Activated T-cell treated with anti-CD3 and anti-CD28 coated beads, Interleukin-2, amount 50 U/mL, for 1 hour (primary cell): ENCODE measurements at places on chromosomes 13 and 19.
A peak's percentile ranks its signal among the peaks of the same experiment; 100 is the strongest.

DNA sequence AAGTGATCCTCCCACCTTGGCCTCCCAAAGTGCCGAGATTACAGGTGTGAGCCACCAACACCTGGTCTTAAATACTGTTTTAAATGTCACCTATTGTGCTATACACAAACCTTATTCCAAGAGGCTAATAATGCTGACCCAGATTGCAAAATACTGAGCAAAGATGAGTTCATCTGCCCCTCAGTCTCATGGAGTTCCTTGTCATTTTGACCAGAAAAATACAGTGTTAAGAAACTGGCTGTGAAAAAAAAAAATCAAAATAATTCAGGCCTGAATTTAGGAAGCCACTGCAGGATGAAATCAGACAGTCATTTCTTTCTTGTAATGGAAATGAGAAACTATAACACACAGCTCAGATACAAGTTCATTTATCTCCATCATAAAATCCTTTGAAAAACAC lies 59.9 kb downstream of the TBC1D4 start:
- DNase-seq: no peak

- DNase-seq: no peak
These were observed 8.0 kb downstream of the FGF22 start for GRCh38 chr19:647566-648284.

GRCh38 chr19:31598730-31599238 lies 249.5 kb upstream of the TSHZ3 start:
- no peak for DNase-seq

DNA sequence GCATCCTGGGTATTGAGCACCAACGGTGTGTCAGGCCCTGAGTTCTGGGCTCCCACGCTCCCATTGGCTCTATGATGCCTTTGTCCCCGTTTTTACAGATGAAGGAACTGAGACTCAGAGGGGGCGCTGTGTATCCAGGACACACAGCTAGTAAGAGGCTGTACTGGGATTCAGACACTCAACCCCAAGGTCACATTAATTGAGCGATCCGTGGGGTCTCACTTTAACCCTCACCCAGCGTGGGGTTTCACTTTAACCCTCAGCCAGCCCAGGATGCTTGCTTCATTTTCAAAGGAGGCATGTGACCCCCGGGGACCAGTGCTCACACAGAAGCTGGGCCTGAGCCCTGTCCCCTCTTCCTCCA lies 42.6 kb downstream of the CYP4F22 start:
- DNase-seq: no peak

GRCh38 chr19:7883105-7883504 lies 5.2 kb upstream of the LRRC8E start:
- DNase-seq: no peak

GRCh38 chr13:100184095-100184494 lies 95.2 kb downstream of the PCCA start:
- DNase-seq: no peak

GRCh38 chr19:15320116-15320515 lies 12.2 kb downstream of the BRD4 start:
- DNase-seq: no peak

DNA sequence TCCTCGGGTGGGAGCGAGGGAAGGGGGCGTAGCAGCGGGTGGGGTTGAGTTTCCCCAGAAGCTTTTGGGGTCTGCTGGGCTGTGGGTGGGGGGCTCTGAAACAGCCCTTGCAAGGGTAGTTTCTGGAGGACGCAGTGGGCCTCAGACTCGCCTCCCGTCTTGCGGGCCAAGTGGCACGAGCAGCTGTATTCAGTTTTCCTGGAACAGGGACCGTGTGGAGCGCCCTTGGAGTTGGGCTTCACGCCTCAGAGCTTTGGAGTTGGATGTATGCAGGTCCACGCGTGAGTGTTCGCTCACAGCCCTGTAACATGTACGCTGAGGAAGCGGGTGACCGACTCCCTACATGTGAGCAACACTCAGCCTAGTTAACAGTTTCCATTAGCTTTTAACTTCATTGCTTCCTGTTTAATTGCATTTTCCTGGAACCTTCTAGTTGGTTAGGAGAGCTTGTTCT lies 603 bp downstream of the TM9SF2 start:
- DNase-seq: peak; percentile 43

DNA sequence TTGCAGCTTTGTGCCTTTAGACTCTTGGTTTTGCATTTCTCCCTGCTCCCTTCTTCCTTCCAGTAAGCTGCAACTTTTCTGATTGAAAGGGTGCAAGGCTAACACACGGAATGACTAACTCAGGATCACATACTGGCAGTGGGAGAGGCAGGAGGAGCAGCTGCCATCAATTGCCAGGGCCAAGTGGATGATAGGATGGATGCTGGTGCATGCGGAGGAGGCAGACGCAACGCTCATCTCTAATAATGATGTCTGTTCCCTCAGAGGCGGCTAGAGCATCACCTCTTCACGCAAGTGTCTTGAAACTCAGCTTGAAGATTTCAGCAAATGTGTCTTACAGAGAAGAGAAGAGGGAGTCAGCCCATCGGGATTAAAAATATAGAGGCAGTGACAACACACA lies 49.5 kb upstream of the TPM4 start:
- no peak for DNase-seq
